Nephron progenitor cell (in vitro differentiated cells): ENCODE measurements at places on chromosomes 5 and 9.

DNA sequence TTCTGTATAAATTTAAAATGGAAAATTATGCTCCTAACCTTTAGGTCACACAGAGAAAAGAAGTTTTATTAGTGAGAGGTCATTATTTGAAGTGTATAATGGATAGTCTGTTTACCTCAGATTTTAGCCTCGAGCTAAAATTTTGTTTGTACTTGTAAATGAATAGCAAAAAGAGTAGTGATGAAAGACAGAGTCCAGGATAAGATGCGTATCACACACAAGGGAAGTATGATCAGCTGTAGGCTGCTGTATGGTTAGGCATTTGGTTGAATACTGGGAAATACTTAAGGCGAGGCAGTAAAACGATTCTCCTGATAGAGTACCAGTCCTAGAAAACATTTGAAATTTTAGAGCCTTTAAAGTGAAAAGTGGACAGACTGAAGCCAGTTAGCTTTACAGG, 92.7 kb downstream of the FBXL7 start:
- DNase-seq = no peak

DNA sequence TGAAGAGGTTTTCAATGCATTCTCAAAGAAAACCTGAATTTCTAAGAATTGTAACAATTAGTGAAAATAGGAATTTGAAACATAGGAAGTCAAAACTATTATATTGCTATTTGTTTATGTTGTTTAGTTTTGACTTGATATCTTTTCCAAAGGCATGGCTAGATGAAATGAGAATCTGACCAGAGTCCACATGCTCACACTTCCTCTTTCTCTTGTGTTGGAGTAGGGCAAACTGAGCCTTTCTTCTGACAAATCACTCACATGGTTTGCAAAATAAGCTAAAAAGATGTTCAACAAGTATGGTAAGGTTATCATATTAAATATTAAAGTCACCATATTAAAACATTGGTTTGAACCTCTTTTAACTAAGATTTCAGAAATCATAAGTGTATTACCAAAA, 512.6 kb downstream of the ISL1 start:
- no peak for DNase-seq

GRCh38 chr9:34993502-34994259, 4.1 kb downstream of the DNAJB5 start:
- DNase-seq = no peak

DNA sequence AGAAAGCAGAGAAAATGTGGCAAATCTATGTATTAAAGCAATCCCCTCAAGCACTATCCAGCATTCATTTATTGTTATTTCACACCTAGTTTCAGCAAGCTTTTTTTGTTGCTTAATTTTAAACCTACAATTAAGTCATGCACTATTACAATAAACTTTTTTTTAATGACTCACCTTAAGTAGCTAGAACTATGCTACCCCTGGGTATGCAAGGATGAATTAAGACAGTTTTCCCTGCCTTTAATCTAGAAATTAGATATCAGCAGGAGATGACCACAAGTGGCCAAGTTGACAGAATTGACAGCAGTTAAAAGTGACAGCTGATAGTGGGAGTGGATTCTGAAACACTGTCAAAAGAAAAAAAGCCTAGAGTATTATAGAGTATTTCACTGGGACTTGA, 20.0 kb downstream of the ITGA1 start:
- no peak for DNase-seq

DNA sequence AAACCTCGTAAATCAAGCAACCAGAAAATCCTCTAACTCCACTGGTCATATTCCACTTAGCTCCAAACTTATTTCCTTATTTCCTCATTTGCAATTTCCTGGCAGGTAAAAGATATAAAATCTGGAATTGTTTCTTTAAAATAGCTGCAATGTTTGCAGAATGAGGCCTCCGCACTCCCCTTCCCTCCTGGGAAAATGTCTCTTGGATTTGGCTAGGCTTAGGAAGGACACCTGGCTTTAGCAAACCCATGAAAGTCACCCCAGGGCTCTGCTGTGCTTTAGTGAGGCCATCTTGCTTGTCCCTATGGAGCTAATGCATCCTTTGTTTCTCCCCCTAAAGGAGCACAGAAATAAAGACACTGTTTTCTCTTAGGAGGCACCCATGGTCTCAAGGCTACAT, 10.5 kb downstream of the ARSB start:
- no peak for DNase-seq

- no peak for DNase-seq
These were observed 17.0 kb upstream of the LCP2 start for GRCh38 chr5:170314541-170315095.

DNA sequence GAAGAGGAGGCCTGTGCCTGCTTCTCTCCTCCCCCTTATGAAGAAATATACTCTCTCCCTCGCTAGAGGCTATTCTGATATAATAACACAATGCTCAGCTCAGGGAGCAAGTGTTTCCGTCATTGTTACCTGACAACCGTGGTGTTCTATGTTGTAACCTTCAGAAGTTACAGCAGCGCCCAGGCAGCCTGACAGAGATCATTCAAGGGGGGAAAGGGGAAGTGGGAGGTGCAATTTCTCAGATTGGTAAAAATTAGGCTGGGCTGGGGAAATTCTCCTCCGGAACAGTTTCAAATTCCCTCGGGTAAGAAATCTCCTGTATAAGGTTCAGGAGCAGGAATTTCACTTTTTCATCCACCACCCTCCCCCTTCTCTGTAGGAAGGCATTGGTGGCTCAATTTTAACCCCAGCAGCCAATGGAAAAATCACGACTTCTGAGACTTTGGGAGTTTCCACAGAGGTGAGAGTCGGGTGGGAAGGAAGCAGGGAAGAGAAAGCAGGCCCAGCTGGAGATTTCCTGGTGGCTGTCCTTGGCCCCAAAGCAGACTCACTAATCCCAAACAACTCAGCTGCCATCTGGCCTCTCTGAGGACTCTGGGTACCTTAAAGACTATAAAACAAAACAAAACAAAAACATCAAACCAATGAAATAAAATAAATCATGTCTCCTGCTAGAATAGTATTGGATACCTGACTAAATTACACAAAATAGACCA, 1.3 kb downstream of the TMEM174 start:
- no peak for DNase-seq

DNA sequence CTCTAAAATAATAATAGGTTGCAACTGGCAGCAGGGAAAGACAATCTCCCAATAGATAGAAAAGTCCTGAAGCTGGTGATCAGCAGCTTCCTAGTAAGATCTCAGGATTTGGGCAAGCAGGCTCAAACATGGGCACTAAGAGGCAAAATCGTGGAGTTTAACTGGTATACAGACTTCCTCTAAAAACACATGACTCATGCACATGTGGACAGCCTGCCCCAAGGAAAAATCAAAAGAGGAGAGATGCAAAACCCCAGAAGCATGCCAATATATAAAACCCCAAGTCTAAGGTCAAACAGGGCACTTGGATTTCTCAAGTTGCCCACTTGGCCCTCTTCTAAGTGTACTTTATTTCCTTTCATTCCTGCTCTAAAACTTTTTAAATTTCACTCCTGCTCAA, 62.8 kb downstream of the CDKN2A start:
- DNase-seq = no peak

DNA sequence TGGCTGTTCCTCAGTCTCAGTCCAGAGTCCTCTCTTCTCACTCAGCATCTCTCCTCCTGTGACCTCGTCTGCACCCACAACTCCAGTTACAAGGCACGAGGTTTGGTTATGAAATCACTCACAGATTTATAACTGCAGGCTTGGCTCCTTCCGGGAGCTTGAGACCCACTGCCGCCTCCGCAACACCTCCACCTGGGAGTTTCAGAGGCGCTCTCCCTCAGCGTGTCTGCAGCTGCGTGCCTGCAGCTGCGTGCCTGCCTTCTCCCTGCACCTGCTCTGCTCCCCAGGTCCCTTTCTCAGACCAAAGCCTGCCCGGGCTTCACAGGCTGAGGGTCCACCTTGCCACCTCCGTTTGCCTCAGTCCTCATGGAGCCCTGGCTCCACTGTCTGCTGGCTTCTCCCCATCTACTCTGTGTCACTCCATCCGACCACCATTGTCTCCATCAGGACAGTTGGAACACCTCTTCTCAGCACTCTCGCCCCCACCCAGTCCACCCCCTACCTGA, 51.5 kb downstream of the HRH2 start:
- no peak for DNase-seq

GRCh38 chr5:131505237-131505908, 129.7 kb downstream of the RAPGEF6 start:
- DNase-seq = no peak

GRCh38 chr5:159782197-159782994, 133.9 kb upstream of the ADRA1B start:
- DNase-seq = no peak

DNA sequence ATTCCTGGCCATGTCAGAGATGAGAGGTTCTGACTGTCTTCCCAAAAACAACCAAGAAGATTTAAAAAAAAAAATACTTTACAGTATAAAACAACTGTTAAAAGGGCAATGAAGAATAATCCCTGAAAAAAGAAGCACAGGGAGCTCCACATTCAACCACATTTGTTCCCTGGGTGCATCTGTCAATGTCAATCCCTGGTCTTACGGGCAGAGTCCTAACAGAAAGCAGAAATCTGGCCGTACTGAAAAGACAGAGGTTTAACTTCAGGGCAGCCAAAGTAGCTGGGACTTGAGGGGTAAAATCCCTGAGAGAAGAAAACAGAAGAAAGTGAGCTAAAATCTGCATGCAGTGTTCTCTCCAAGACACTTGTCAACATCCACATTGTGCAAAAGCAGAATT, 76.6 kb downstream of the RICTOR start:
- DNase-seq = no peak

DNA sequence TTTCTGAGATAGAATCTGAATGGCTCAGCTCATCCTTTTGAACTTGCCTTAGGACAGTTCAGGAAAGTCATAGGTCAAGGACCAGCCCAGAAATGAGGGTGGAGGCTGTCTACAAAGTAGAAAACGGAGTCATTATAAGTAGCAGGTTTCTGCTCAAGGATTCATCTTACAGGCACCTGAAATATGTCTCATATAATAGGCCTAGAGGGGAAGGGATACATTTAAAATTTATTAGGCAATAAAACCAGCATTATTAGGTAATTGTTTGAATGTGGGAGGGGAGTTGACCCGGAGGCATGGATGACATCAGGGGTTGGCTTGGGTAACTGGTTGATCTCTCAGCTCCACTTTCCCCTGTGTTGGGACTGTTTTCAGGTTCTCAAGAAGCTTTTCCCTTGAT, 11.9 kb upstream of the GALNT10 start:
- DNase-seq = no peak

DNA sequence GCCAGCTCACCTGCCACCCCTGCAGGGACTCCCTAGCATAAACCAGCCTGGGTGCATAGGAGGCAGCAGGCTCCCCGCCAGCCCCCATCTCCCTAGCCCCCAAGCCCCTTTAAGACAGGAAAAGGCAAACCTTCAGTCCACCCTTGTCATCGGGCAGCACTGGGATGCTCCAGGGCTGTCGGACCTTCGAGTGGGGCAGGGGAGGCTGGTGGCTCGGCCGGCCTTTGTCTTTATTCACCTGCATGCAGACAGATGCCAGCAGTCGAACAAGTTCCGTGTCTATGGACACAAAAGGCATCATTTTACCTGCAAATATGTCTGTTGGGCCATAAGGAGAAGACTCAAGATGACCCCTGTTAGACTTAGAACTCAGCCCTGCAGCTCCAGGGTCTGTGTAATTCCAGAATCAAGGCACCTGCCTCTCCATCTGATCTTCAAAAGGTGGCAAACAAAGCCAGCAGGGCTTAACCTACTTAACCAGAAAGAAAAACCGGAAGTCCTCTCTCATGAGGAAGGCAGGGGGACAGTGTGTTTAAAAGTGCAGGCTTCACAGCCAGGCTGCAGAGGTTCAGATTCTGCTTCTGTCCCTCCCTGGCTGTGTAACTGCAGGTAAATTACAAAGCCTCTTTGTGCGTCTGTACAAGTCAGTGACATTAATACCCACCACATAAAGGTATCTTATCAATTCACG, 16.2 kb downstream of the ANKS6 start:
- no peak for DNase-seq

- DNase-seq = no peak
These were observed 1417.0 kb upstream of the ACO1 start for GRCh38 chr9:30967476-30967875.

DNA sequence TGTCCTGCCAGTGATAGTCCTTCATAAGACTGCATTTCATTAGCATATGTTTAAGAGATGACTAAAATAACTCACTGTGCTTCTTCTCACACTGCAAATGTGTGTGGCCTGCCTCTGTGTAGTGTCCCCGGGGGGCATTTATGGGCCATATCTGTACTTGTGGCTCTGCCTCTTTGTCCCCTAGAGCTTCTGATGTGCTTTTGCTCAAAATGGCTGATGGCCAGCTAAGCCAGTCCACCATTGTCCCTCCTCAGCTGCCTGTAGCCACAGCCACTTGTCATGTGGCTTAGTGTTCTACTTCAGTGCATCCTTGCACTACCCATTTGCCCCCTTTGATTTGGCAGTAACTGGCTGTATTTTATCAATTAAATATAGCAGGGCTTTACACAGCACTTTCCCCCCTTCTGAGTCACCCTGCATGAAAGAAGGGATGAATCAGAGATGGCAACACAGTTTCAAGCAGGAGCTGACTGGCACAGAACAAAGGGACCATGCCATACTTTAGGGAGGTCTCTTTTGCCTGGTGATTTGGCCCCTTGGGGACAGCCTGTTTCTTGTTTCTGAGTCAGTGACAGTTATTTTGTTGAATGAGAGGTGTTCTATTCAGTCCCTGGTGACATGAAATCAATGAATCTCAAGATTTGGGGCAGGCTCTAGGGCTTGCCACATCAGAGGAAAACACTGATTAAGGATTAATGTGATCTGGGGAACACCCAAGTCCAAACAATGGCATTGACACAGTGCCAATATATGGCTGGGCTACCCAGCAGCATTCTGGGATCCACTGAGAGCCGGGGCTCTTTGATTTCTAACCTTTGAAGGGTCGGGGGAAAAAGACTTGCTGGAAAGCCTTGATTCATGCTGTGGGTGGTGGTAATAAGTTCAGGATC, 245.5 kb downstream of the SMARCA2 start:
- no peak for DNase-seq

DNA sequence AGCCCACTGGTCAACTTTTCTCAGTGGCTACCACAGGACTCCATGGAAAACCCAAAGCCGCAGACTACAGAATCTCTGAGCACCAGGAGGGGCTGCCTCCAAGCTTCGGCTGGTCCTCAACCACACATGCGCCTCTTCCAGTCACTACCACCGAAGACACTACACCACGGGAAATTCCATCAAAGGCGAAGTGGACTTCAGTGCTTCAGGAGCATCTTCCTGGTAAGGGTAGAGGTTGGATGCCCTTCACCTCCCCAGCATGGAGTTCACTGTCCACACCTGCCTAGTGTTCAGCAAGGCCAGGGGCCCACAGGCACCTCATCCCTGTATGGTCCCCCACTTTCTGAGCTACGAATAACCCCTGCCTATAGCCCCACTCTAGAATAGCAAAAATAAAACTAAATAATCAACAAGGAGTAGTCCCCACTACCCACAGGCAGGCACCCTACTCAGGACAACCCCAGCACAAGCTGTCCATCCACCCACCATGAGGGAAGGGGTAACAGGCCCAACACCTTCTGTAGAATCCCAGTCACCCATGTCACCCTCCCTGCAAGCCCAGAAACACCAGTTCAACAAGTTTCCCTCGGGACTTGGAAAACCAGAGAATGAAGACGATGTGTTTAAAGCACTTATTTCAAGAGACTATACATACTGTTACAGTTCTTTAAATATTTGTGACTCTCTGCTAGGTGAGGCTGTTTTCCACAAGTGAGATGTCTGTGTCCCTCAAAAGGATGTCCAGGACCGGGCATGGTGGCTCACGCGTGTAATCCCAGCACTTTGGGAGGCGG, 2.6 kb downstream of the VDAC1 start:
- DNase-seq = no peak
